ENCODE measurements at places on chromosomes 11 and 22. TPM values are rescaled to one million over a fixed set of nuclear protein-coding genes. Genes with fewer than 3 reads are reported as not detected.

Gene KBTBD3
- total RNA-seq: 5.4 TPM

Gene CAPRIN1
- 243 TPM for total RNA-seq

Gene FLRT1
- not detected for total RNA-seq

Gene PMM1
- 29.9 TPM for total RNA-seq

Gene GAS2
- total RNA-seq: 2.0 TPM

Gene YPEL4
- 0.48 TPM for total RNA-seq

Gene SLC22A6
- total RNA-seq: not detected

Gene MIOX
- total RNA-seq: 0.14 TPM

Gene SMIM38
- total RNA-seq: 0.43 TPM

Gene OTOG
- not detected for total RNA-seq

Gene CD3E
- 590 TPM for total RNA-seq

Gene KCNJ11
- total RNA-seq: 1.5 TPM

Gene MS4A4A
- not detected for total RNA-seq

Gene SLC35E4
- 2.6 TPM for total RNA-seq

Gene NTM
- not detected for total RNA-seq

Gene OTUB1
- 99.0 TPM for total RNA-seq

Gene LPXN
- total RNA-seq: 137 TPM

Gene CHRNA10
- 3.7 TPM for total RNA-seq

Gene RBMXL2
- total RNA-seq: not detected

Gene CCDC82
- 39.9 TPM for total RNA-seq

Gene SDF2L1
- 109 TPM for total RNA-seq

Gene NPAS4
- 0.27 TPM for total RNA-seq

Gene BMAL1
- total RNA-seq: 20.2 TPM

Gene KDM4D
- total RNA-seq: 0.39 TPM

Gene NDUFV1
- total RNA-seq: 219 TPM

Gene GLYAT
- not detected for total RNA-seq
